ENCODE measurements at places on chromosomes 4 and X. TPM values are rescaled to one million over a fixed set of nuclear protein-coding genes. Genes with fewer than 3 reads are reported as not detected.

The ZCCHC18 gene
- total RNA-seq: 0.34 TPM

The PAGE2B gene
- total RNA-seq: 0.63 TPM

The HTN1 gene
- total RNA-seq: not detected

The FABP2 gene
- not detected for total RNA-seq

The FGF5 gene
- not detected for total RNA-seq

The CLRN2 gene
- not detected for total RNA-seq

The SHROOM2 gene
- total RNA-seq: not detected

The TMEM31 gene
- total RNA-seq: not detected

The RASL11B gene
- 0.17 TPM for total RNA-seq

The FGFBP1 gene
- not detected for total RNA-seq

The CFAP47 gene
- total RNA-seq: not detected

The ZBTB49 gene
- 6.9 TPM for total RNA-seq

The GPR34 gene
- 5.4 TPM for total RNA-seq

All from T-helper 1 cell treated with Interleukin-12 subunit alpha and Interleukin-12 subunit beta and Interleukin-4 antibody, amounts not matched to agents 30 ng/mL and 1 ng/mL, for 36 hours (primary cell).